ENCODE measurements at places on chromosomes 1 and 21.

- no peak for DNase-seq
Observed at GRCh38 chr1:100735244-100735643, 15.7 kb downstream of the VCAM1 start.

- DNase-seq = no peak
Observed at GRCh38 chr1:15406614-15407559, 2.8 kb upstream of the EFHD2 start.

- DNase-seq = no peak
Observed at GRCh38 chr21:36073181-36073580, 3.4 kb downstream of the CBR1 start.

DNA sequence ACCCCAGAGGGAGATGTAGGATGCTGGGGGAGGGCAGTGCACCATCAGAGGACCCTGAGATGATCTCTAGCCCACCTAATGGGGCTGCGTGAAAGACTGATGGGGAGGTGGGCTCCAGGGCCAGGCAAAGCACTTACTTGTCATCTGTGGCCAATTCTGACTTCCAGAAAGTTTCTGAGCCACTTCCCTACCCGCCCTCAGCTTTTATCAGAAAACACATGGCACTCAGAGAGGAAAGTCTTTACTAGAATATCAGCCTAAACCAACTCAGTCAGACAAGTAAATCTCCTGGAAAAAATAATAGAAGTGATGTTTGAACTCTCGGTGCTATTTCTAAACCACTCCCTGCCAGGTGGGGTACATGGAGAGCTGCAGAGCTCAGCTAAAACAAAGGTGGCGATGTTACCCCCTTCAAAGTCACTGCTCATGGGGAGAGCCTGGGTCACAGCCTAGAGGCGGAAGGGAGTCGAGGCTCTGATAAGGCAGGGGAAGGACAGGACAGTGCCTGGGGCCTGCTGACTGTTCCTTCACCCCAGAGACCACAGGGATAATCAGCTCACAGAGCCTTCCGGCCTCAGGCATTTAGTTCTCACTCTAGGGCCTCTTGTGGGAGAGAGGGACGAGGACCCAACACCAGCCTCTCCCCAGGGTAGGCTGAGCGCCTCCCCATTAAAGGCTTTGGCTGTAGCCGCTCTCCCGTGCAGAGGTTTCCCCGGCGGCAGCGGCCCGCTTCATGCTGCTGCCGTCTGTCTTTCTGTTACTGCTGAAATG lies 14.2 kb downstream of the SMIM12 start:
- no peak for DNase-seq

GRCh38 chr1:17273096-17273495 lies 24.2 kb downstream of the PADI3 start:
- no peak for DNase-seq

DNA sequence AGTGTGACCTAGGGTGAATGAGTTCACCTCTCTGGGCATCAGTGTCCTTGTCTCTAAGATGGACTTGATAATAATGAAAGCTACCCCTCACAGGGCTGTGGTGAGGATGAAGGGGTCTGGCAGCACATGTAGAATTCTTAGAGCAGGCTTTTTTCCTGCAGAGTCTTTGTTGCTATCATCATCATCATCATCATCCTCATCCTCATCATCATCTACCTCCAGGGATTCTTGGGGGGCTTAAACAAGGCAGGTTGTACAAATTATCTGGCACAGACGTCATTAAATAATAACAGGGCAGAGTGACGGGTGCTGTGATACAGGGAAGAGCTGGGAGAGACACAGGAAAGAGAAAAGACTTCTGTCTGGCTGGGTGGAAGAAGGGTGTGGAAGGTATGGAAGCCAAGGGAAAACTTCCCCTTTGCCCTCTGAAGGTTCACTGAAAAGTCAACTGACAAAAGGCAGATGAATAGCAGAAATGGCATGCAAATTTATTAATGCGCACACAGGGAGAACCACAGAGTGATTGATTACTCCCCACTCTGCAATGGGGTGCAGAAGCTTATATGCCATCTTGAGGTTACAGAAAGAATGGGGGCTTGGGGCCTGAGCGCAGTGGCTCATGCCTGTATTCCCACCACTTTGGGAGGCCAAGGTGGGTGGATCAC lies 17.0 kb upstream of the SLC2A1 start:
- no peak for DNase-seq

GRCh38 chr1:30742963-30743559 lies 14.5 kb downstream of the LAPTM5 start:
- DNase-seq = no peak

DNA sequence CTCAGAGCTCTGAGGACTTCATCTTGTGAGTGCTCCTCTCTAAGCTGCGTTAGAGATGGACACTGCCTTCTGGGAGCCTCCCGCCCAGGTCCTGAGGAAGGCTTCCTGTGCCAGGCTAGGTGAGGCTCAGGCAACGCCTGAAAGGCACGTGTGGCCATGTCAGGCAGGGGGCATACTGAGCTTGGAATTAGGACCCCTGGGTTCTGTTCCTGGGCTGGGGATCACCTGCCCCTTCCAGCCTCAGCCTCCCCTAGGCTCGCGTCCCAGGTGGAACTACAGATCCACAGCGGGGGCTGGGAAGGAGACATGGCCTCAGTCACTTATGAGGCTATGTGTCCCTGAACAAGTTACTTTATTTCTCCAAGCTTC lies 10.0 kb upstream of the ASCL5 start:
- no peak for DNase-seq

- DNase-seq = no peak
Observed at GRCh38 chr1:243416495-243416894, 160.7 kb downstream of the SDCCAG8 start.

GRCh38 chr1:89599332-89599630 lies 33.6 kb upstream of the LRRC8C start:
- no peak for DNase-seq

DNA sequence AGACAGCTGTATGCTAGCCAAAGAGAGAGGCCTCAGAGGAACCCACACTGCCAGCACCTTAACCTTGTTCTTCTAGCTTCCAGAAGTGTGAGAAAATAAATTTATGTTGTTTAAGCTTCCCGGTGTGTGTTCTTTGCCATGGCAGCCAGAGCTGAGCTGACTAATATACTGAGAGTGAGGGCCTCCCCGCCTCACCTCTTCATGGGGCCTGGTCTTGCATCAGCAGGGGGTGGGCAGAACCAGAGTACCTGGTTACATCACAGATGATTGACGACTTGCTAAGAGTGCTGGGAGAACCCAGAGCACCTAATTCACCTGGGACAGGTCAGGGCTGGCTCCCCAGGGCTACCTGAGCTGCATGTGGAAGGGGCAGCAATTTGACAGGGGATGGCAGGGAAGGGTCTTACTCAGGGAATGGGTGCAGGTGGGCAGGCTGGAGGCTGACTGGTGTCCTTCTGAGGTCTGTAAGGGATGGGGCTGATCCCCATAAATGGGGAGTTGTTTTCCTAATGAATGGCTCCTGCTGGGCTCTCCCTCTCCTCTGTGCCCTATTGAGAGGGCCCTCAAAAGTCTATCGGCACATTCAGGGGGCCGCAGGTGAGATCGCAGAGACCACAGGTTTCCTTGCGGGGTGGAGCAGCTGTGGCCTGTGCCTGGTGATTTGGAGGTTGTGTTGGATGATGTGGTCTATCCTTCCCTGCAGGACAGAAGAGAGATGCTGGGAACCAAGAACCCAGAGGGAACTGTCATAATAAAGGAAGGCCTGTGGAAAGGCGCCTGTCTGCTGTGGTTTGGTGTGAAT lies 60.6 kb upstream of the ETV3 start:
- DNase-seq = peak; percentile 49

GRCh38 chr1:147740391-147740790 lies 20.0 kb downstream of the GJA5 start:
- no peak for DNase-seq

GRCh38 chr1:89530444-89531089 lies 5.9 kb downstream of the LRRC8B start:
- DNase-seq = peak; percentile 2

- DNase-seq = no peak
Observed at GRCh38 chr1:38608202-38608864, 251.2 kb downstream of the RRAGC start.

DNA sequence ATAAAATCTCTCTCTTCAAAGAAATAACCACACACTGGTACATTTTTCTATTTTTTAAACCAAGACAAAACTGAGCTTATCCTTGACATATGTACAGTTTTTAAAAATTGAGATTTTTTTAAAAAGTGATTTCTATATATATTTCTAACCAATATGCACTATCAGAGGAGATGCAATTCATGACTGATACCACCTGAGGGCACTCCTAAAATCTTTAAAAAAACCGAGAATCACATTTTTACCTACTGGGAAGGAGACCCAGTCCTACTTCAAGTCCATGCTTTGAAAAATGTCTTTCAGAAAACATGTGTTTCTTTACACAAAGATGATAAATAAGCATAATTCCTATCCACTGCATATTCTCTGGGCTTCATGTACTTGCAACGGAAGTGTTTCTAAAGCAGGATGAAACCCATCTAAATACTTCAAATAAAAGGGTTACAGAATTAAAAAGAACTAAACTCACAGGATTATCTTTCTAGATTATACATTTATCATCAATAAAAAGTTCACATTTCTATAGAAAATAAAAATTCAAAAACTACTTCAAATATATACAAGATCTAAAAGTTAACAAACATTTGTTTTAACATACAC lies 98.6 kb downstream of the ENAH start:
- peak; percentile 41 for DNase-seq

DNA sequence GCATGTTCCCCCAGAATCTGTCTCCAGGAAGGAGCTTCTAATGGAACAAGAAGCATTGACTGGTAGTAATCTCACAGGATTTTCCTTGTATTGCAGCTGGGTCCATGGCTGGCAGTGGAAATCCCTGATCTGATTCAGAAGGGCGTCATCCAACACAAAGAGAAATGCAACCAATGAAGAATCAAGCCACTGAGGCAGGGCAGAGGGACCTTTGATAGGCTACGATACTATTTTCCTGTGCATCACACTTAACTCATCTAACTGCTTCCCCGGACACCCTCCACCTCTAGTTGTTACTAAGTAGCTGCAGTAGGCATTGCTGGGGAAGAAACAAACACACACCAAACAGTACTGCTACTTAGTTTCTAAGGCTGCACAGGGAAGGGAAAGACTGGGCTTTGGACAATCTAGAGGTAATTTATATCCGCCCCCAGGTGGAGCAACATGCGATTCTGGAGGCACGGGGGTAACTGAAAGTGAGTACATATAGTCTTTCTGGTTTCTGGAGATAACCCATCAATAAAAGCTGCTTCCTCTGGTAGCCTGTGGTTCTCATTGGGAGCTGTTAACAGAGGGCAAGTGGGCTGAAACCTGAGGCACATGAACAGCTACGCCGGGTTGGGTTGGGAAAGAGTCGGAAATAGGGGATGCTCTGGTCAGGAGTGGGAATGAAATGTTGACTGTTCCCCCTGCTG lies 837 bp upstream of the USP21 start:
- DNase-seq = no peak

DNA sequence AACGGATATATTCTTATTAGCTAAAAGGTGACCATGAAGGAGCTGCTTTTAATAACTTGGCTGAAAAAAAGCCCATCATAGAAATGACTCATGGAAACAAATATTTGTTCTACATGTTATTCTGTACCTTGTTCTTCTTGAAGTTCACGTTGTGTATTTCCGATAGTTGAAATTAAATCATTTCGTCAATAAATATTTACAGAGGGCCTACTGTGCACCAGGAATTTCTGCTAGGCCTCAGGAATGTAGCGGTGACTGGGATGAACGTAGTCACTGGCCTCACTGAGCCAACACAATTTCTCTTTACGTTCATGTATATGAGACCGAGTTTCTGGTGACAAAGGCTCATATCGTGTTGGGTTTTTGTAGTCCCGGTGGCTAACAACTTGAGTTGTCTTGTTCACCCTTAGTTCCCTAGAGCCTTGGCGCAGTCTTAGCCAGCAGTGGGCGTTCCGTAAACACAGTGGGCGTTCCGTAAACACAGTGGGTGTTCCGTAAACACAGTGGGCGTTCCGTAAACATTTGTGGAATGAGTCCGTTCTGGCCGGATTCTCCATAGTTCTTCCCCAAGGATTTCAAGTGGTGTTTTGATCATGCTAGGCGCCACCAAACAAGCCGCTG lies 53.2 kb upstream of the VAMP3 start:
- DNase-seq = no peak

DNA sequence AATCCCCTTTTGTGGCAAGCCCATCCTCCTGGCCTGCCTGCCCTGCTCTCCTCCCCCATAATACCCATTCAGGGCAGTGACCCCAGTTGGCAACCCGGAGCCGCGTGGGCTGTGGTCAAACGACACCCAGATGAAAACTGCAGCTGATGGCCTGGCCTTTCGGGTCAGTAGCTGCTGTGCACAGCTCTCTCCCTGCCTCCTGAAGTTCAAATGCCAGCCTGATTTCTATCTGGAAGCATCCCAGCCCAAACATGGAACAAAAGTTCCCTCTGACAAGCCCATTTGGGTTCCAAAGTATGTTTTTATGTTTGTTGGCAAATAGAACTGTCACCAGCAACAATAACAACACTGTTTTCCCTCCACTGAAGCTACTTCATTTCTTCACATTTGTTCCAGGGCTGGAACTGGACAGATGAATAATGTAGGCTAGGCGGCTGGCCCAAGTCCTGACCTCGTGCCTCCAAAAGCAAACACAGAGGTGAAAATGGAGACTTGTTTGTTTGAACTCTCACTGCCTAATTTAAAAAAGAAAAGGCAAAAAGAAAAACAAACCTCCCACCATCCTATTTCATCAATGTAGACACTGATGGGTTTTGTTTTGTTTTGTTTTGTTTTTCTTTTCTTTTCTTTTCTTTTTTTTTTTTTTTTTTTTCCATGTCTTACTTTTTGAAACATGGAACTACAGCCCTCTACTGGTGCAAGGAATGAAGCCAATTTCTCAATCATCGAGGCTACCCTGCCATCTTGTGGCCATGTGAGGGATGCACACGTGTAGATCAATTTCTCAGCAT lies 179.0 kb downstream of the ADSS2 start:
- DNase-seq = peak; percentile 65

DNA sequence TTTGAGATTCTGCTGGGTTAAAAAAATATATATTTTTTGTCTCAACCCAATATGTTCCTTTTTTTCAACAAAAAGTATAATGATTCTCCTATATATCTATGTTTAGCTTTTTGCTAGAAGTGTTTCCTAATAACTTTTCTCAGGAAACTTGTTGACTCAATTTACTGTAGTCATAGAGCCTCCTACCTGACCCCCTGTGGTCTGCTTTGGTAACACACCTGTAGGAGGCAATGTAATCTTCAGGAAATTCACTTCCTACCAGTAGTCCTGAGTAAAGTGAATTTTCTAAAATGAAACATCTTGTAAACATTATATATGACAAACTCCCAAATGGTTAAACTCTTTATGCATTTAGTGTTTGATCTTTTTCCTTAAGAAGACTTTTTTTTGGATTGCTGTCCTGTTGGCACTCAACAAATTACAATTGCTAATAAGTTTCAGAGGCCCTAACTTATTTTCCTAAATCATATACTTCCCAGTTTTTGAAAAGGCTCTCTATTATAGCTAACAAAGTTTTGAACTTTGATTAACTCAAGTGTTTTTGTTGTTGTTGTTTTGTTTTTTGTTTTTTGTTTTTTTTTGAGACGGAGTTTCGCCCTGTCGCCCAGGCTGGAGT lies 118.3 kb downstream of the OLFML2B start:
- DNase-seq = peak; percentile 15

- DNase-seq = no peak
Observed at GRCh38 chr1:87766737-87767136, 438.1 kb downstream of the LMO4 start.

GRCh38 chr1:216554934-216555333 lies 131.7 kb upstream of the USH2A start:
- no peak for DNase-seq

Measured in NCI-H1417 (cell line).